Epithelial cell of proximal tubule (primary cell): ENCODE measurements at places on chromosomes 1 and 21.

DNA sequence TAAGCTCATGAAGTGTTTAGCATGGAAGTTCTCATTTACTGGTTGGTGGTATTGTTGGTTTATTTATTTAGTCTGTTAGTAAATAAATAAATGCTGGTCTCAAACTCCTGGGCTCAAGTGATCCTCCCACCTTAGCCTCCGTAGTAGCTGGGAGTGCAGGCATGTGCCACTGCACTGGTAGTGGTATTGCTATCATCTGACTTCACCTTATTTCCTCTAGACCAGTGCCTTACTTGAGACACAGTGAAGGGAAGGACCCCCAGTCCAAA is 1.4 kb upstream of the SLC2A1 start:
- DNase-seq: no peak

DNA sequence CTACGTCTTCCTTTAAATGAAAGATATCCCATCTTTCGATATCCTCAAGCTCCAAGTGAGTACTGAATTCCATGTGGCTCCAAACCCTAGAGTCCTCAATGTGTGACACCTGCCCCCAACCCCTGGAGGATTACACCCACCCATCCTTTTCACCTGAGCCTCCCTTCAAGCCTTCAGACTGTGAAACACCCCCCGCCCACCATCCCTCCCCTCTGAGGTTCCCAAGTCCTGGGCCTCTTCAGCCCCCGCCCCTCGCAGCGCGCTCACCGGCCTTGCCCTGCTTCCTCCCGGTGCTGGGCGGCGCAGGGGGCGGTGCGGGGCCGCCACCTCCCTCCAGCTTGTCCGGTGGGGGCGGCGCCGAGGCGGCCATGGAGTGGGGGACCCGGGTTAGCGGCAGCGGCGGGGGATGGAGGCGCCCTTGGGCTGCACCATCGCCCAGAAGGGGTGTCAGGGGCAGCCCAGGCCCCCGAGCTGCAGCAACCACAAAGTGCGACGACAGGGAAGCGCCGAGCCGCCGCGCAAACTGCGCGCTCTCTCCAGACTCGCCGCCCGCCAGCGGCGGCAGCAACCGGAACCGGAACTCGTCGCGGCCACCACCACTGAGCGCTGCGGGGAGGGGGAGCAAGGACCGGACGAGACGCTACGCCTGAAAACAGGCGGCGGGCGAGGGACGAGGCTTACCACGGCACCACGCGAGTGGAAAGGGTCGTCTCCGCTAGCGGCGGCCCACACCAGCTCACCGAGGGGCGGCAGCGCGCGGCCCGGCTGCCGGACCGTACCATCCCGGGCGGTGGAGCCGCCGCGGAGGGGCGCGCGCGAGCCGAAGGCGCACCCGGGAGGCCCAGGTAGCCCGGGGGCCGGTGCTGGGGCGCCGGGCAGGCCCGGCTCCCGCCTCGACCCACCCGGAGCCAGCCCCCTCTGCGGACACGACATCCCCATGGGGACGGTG is at the start of gene PYGO2:
Gene PYGO2 (minus strand): TSS at position 576 of the 949 bp plus-strand sequence. CDS start 206 bp downstream, at position 370.
- DNase-seq: no peak

- no peak for DNase-seq
These were observed 91.6 kb downstream of the LRRC8C start for GRCh38 chr1:89724369-89725010.

DNA sequence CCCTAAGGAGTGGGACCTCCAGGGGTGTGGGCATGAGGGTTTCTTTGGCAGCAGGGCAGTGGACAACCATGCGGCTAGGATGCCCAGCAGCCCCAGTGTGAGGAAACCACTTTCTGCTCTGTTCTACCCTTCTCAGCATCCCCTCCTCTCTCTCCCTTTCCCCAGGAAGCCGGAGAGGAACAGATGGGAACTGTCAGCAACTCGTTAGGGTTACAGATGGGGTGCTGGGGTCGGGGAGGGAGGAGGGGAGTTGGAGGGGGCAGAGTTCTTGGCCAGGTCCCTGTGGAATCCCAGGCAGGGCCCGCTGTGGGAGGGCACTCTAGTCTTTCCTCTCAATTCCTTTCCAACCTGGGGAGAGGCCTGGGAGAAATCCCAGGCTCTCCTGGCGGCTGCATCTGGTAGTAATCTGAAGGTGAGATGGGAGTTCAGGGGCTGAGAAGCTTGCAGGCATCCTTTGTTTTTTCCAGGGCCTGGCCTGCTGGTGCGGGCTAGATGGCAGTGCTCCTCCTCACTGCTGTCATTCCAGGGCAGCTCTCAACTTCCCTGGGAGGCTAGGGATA is 93.9 kb upstream of the CSF3R start:
- no peak for DNase-seq

DNA sequence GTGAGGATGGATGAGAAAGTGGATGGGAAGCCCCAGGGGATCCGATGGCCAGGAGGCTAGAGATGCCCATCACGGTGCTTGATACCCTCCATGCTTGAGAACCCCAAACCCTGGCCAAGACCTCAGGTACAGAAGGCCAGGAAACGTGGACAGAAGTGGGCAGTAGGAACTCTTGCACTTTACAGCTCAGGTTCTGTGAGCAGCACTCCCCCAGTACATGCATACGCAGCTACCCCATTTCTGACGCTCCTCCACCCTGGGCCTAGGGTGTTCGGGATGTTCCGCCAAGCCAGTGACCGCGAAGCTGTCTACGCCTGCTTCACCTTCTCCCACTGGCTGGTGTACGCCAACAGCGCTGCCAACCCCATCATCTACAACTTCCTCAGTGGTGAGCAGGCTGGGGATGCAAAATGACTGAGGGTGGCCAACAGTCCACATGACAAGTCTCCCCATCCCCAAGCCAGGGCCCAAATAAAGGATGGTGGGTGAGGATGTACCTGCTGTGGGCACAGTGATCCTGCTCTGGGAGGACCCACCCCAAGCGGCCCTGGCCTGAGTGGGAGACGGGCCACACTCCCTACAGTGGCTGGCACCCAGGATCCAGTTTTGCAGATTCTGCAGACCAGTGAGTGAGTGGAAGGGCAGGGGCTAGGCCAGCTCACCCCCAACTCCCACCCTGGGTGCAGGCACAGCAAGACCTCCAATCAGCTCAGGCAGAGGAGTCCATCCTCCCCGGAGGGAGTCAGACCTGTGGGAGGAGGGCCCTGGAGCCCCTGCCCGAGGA is 7.4 kb downstream of the HCRTR1 start:
- no peak for DNase-seq

DNA sequence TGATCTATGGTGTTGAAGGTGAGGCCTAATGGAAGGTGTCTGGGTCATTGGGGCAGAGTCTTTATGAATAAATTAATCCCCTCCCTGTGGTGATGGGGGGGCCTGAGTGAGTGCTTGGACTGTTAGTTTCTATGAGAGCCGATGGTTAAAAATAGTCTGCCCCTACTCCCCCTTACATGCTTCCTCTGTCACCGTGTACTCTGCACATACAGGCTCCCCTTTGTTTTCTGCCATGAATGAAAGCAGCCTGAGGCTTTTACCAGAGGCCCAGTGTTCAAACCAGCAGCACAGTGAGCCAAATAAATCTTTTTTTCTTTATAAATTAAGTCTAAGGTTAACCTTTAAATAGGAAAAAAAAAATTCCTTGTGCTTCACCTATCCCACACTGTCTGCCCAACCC is 657.0 kb downstream of the AMY1C start:
- DNase-seq: no peak

GRCh38 chr1:92755541-92756461 is 29.1 kb downstream of the EVI5 start:
- no peak for DNase-seq

- no peak for DNase-seq
These were observed 278.4 kb downstream of the PTPRC start for GRCh38 chr1:198917226-198917625.

- DNase-seq: no peak
These were observed 42.0 kb downstream of the ZBTB18 start for GRCh38 chr1:244092964-244093638.
